Ovary (tissue), 10 donors: ENCODE measurements at places on chromosomes 2 and 18.

- DNase-seq = no peak
Observed at GRCh38 chr18:78130232-78131195, 849.1 kb upstream of the SALL3 start.

- DNase-seq = no peak
Observed at GRCh38 chr2:50347358-50348044, 684.4 kb downstream of the NRXN1 start.

- DNase-seq = no peak
Observed at GRCh38 chr2:16687955-16688354, 22.3 kb upstream of the CYRIA start.

DNA sequence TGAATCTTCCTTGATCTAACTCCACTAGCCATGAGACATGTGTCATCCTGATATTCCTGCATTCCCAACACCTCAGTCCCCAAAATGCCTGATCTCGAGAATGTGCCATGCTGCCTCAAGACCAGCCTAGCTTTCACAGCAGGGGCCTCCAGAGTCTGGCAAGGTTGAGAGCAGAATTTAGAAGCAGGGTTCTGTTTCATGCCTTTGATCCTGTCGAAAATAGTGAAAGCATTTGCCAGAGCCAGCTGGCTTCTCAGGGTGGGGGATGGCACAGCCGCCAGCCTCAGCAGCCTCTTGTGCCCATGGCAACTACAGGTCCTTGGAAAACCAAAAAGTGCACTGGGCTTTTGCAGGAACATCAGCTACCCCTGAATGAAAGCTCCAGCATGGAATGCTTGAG lies 143.5 kb downstream of the RTN4 start:
- no peak for DNase-seq

- peak; percentile 36 for DNase-seq
Observed at GRCh38 chr2:223944166-223944702, 901 bp downstream of the WDFY1 start.

- DNase-seq = no peak
Observed at GRCh38 chr2:27914041-27914804, 23.7 kb downstream of the BABAM2 start.

- no peak for DNase-seq
Observed at GRCh38 chr18:59885579-59886163, 14.1 kb upstream of the PMAIP1 start.

DNA sequence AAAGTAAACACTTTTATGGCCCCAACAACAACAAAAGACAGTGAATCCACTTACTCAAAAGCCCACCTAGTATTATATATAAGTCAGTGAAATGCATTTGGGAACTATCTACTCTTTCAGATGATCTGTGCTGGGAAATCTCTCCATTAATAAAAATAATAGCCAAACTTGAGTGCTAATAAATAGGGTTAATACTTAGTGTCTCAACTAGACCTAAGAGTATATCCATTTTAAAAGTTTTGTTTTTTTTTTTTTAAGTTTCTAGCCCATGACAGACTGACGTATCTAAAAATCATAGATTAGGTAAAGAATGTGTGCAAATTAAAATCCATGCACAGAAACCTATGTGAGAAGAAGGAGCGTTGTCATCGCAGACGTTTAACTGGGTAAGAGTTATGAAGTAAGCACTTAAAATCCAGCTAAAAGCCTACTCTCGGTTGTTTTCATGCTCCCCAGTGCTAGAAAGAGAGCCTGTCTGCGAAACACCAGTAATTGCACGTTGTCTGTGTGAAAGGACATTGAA lies 83.4 kb upstream of the PELI1 start:
- DNase-seq = no peak

DNA sequence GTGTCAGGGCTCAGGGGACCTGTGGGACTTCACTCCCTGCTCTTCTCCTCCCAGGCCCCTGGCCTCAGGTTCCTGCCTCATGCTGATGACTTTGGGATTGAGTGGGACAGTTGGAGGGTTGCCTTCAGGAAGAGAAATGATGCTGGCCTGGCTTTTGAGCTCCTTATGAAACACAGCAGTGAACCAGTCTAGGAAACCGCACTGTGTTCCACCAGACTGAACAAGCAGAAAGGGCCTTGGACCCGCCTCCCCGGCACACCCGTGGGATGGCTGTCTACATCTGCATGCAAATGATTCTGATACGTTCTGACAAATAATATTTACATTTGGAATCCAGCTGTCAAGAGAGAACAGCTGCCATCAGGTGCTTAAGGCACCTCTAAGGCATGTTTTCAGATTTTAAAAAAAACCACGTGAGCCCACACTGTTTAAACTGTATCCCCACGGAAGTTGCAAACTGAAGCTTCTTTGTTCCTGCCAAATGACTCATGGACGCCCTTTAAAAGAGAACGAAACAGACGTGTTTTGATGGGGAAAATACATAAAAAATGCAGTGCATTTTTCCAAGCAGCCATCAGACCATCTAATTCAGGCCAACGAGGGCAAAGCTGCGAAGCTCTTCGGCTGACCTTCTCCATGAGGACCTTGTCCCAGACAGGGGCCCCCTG lies 27.6 kb upstream of the ASAP2 start:
- DNase-seq = peak; percentile 59

DNA sequence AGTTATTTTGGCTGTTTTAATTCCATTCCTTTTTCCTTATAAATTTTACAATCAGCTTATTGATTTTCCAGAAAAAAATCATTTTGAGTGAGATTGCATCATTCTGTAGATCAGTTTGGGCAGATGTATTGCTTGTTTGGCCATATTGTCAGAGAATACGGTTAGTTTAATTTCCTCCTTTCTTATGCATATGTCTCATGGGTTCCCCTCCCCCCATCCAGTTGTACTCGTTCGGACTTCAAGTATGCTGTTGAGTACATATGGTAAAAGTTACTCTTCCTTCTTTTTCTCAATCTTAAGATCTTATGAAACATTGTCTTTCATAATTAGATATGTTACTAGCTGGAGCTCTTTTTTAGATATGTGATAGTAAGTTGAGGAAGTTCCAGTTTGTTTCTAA lies 131.2 kb upstream of the TTC27 start:
- no peak for DNase-seq

DNA sequence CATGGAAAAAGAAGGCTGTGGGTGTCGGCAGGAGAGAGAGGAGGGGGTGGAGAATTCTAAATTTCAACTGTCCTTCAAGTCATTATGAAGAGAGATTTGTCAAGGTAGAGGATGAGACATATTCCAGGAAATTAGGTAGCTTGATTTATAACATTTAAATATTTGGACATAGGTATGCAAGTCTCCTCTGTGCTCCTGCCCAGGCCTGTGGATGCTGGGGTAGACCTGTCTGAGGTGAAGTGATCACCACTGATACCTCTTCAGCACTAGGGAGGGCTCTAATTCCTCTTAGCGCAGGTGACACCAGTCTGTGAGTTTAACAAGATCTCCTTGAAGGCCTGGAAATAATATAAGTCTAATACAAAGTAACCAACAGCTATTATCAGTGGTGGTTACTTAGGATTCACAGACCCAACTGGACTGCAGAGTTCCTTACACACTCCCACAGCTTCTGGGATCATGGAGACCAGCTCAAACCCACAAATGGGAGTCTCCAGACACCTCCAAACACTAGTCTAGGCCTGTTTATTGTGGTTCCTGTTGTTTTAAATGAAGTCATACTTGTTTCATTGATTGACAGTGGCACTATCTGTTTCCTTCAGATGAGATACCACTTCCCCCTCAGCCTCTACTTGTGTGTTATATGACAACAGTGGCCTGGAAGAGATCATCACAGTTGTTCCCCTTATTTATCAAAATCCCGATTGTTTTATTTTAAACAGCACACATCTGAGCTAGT lies 104.1 kb upstream of the ITPRID2 start:
- DNase-seq = no peak

DNA sequence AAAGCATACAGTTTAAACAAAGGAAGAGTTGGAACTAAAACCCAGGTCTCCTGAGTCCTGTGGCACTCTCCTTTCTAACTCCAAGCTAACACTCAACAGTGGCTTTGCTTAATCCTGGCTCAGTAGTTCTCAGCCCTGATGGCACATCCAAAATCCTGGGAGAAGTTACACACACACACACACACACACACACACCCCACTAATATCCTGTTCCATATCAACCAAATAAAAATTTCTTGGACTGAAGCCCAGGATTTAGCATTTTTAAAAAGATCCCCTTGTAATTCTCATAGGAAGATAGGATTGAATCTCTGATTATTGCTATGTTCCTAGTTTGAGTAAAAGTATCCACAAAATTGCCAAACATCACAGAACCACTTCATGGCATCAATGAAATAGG lies 136.1 kb upstream of the RIOK3 start:
- no peak for DNase-seq

DNA sequence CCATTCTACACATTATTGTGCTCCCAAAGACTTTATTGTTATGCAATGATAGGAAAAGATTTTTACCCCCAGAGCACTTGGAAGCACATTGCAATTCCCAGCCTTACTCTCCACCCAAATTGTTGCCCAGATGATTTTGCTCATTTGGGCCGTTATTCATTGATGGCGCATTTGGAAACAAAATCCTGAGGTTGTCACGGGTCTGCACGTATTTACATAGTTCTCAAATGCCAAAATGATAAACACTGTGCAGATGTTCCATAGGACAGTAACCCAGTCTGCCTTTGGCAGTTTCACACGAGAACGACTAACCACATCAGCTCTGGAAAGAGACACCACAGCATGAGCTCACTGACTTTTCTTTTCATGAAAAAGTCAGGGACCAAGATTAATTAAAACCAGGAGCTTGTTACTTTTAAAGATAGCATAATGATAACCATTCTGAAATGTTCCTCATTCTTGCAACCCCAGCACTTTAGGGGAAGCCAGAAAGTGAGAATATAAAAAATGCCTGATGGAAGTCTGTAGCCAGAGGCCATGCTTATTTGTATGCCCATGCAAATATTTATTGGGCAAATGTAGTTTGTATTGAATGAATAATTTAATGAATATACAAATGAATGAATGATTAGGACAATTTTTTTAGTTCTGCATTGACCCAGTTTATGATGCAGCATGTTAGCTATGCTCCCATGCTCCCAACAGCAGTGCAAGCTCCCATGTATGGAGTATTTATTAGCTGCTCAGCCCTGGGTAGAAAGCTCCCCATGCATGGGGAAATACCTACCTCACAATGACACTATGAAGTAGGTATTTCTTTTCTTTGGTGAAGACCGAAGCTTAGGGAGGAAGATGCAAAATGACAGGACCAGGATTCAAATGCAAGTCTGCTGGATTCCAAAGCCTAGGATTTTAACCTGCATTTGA lies 84.6 kb downstream of the MAIP1 start:
- no peak for DNase-seq

DNA sequence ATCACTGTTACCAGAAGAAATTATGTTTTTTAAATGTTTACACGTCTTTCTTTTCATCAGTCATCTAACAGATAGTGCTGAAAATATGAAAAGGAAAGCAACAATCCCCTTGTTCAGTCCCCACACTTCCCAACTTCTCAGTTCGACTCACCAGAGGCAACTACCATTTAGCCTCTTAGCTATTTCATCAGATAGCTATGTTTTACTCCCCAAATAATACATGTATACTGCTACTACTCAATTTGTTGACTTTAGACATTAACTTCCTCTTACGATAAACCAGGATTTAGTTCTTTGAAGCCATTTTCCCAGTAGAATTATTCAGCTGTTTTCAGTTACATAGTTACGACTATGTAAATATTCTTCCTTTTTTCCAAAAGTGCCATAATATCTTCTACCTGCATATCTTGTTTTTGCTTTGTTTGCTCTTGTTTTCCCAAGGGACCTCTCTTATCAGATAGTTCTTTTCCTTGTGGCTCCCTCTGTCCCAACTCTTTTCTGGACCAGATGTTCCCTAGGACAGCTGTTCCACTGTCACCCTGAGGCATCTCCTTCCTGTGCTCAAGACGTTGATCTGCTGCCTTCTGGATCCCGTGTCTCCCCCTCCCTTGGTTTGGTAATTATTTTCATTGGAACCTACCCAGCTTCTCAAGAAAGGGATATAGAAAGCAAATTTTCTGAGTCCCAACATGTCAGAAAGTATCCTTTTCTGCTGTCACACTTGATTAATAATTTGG lies 289.3 kb upstream of the TANK start:
- DNase-seq = no peak

DNA sequence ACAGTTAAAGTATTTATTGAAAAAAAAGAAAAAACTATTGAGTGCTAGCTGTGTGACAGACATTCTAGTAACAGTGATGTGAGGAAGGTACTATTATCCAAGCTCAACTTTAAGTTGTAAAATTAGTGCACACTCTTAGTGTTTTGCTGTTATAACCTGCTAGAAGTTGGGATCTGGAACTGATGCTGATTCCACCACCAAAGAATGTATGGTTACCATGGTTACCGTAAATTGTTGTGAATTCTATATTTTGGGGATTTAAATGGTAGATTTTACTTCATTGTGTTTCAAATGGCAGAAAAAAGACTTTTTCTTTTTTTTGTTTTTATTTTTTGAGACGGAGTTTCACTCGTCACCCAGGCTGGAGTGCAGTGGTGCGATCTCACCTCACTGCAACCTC lies 5.3 kb downstream of the AGFG1 start:
- DNase-seq = no peak

- no peak for DNase-seq
Observed at GRCh38 chr2:233593201-233593600, 24.2 kb upstream of the UGT1A8 start.

DNA sequence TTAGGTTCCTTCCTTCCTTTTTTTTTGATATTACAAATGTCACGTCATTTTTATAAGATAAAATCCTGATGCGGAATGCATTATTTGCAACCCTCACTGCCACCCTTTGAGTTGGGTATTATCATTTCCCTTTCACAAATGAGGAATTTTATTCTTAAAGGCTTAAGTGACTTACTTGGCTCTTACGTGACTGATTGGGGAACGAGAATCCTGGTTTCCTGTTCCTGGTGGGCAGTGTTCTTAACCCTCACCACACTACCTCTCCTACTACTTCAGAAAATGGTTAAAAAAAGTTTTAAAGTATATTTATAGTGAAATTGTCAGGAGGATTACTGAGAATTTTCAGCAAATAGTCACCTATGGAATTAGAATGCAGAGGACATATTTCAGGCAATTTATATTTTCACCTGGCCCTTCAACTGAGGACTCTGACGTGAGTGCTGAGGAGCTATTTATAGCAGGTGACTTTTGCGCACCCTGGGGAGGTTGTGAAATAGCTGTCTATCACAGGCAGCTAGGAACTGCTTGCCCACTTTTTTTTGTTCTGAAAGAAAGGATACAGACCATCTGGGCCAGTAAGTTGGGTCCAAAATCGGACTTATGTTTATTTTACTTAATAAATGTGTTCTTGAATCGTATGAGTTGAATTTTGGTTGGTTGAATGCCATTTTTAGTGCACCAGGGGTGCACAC lies 18.7 kb upstream of the RASGRP3 start:
- no peak for DNase-seq

GRCh38 chr18:40382197-40382596 lies 1572.8 kb upstream of the PIK3C3 start:
- no peak for DNase-seq
